ENCODE measurements at places on chromosomes 2 and 18. TPM values are rescaled to one million over a fixed set of nuclear protein-coding genes. Genes with fewer than 3 reads are reported as not detected.

Gene C1GALT1C1L
- 0.37 TPM for total RNA-seq

DNA sequence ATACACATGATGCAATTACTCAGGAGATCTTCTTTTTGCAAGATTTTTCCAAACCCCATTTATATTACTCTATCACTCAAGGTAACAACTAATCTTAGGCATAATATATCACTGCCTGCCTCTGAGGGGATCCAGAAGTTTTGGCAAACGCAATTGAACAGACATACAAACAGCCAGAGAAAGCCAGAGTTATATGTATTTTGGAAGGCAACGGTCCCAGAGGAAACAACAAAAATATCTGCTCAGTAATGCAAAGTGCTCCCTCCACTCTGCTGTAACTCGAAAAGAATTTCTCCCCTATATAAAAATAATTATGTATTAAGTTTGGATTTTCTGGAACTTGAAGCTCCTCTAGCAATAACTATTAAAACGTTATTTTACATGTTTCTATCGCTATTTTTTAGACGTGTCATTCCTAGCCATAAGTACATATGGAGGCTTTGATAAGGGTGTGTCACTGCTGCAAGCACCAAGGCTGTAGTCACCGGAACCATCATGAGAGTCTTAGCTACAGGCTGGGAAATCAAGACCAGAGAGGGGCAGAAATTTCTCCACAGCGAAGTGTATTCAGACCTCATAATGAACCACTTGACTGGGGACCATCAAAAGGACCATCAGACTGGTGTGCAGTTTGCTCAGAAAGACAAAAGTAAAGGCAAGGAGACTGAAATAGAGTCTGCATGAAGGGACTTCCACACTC lies 3.7 kb upstream of the GKN1 start:
- DNase-seq, result no peak

GRCh38 chr2:151021747-151022452 lies 239.8 kb downstream of the RBM43 start:
- DNase-seq, result no peak

DNA sequence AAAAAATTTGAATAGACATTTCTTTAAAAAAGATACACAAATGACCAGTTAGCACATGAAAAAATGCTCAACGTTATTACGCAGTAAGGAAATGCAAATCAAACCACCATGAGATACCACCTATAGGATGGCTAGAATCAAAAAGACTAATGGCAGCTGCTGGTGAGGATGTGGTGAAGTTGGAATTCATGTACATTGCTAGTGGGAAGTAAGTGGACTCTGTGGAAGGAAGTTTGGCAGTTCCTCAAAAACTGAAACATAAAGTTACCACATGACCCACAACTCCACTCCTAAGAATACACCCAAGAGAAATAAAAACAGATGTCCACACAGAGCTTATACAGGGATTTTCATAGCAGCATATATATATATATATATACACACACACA lies 51.2 kb downstream of the MBP start:
- DNase-seq, result no peak

DNA sequence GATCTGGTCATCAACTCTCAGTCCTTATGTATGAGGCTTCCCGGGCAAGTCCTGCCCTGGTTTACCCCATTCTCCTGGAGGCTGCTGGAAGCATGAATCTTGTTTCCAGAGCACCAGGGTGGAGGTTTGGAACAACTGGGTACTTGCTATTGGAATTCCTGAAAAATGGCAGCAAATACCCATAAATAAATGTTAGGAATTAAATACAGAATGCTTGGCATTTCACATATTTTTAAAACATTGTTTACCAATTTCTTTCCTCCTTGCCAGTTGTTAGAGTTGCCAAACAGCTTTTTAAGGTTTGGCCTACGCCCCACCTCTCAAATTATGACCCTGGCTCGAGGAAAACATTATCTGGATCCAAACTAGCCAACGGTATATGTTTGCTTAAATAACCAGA lies 90.6 kb upstream of the ZCCHC2 start:
- no peak for DNase-seq

Data from Caco-2 (cell line).